ENCODE measurements at places on chromosomes 2 and 18. TPM values are rescaled to one million over a fixed set of nuclear protein-coding genes. Genes with fewer than 3 reads are reported as not detected.

The SNED1 gene
- total RNA-seq = 0.11 TPM

The GNAL gene
- total RNA-seq = 18.8 TPM

The PID1 gene
- 0.95 TPM for total RNA-seq

The YWHAQ gene
- total RNA-seq = 253 TPM

The MEIS1 gene
- 6.4 TPM for total RNA-seq

The CD8B2 gene
- not detected for total RNA-seq

The TOGARAM2 gene
- total RNA-seq = not detected

The TBR1 gene
- not detected for total RNA-seq

The DRC1 gene
- total RNA-seq = not detected

The KCNE4 gene
- total RNA-seq = 12.1 TPM

DNA sequence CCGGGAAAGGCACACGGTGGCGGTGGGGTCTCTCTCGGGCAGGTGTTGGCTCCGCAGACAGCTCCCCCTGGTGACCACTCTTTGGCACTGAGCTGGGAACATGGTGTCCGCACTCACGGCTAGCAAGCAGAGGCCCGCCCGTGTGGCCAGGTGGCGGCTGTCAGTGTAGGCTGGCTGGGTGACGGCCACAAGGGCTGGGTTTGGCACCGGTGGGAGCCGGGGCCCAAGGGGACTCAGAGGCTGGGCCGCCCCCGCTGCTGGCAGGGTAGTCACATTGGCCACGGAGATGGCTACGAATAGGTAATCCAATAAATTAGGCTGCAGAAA lies 1071.7 kb downstream of the RPIA start:
- peak; percentile 51 for DNase-seq

DNA sequence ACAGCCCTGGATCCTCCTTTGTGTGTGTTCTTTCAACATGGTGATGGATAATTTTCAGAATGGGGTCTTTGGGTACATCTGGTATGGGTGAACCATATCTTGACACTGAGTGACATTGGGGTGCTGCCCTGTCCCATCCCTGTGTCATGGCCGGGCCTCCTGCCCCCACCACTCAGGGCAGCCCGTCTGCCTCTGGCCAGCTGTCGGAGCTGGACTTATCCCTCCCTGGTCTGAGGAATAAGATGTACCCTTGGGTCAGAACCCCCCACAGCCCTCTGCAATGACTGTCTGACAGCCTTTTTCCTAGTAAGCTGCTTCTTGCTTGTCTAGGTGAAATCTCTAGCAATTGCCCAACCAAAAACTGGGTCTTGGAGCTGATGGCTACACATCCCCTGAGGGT lies 142.9 kb downstream of the SH3RF3 start:
- no peak for DNase-seq

DNA sequence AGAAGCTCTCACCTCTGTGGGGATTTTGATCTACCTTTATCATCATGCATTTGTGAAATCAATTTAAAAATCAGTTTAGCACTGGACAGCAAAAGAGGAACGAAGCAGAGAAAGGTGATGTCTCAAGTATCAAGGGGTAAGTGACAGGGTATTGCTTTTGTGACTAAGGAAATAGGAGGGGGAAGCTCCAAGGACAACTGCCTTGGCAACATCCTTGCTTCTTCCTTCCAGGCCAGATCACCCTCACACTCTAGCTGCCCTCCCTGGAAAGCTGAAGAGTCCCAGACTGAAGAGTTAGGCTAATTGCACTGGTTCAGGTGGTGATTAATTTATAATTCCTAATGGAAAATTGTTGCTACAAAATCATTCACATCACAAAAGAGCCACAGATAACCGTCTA lies 859.1 kb upstream of the ACVR2A start:
- DNase-seq = no peak

- DNase-seq = no peak
These were observed 30.7 kb upstream of the FOXI3 start for GRCh38 chr2:88483200-88483599.

DNA sequence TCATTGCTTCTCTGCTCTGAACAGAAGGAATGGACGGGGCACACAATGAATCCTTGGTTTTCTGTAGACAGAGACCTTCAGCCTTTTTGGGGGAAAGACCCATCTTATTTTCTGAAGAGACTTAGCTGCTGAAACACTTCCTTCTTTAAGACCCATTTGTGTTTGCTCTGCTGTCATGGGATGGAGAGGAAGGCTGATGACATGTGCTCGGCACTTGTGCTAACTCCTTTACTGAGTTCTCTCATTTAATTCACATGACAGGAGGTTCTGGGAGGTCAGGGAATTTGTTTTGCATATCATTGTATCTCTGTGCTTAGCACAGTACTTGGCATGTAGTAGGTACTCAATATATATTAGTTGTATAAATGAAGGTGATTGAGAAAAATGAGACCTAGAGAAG lies 39.0 kb downstream of the OXER1 start:
- DNase-seq = no peak

GRCh38 chr2:157439824-157440186 lies 4.1 kb downstream of the CYTIP start:
- no peak for DNase-seq

- DNase-seq = no peak
These were observed 650 bp downstream of the CCBE1 start for GRCh38 chr18:59696311-59697235.

DNA sequence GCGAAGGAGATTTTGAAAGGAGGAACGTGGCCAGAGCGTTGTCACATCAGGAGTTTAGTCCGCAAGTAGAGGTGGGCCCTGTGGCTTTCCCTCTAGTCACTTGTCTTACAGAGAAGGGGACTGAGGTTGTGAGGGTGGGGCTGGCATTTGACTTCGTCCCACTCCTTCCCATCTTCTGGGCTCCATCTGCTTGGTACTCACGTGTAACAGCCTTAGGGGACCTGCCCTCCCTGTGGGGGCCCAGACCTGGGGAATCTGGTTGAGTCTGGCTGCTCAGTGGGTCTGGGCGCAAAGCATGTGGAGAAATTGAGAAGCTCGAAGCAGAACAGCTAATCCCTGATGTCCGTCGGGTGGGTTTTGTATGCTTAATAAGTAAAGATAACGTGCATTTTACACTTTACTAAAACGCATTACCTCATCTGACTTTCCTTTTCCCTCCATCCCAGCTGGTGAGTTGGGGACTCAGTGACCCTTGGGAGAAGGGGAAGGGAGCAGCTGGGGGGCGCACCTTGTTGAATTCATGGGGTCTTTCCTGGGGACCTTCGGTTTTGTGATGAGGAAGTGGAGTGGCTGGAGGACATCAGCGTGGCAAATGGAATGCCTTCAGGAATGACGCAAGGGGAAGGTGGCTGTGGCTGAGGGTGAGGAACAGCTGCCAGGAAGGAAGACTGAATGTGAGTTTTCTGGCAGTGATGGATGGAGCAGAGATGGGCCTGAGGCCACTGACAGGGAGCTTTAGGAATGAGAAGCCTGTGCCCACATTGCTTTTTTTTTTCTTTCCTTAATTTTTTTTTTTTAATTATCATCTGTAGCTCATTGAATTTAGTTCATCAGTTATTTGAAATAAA lies 44.8 kb downstream of the ASAP2 start:
- peak; percentile 70 for DNase-seq

- DNase-seq = no peak
These were observed 104.7 kb upstream of the PKDCC start for GRCh38 chr2:41943159-41943558.

DNA sequence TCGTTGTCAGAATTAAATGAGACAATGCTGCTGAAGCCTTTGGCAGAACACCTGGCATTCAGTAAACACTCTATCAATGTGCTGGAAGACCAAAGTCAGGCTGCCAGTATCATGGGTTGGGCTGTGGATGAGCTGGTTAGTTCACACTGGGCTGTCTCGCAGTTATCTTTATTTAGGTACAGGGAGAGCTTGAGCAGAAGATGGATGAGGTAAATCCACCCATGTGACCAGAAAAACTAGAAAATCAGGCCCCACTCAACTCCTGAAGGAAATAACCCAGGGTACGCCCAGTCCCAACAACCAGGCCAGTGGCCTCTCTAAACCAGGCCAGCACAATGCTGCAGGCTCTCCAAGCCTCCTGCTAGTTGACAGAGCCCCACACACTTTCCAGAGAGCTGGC lies 330.3 kb downstream of the TNS1 start:
- DNase-seq = no peak

DNA sequence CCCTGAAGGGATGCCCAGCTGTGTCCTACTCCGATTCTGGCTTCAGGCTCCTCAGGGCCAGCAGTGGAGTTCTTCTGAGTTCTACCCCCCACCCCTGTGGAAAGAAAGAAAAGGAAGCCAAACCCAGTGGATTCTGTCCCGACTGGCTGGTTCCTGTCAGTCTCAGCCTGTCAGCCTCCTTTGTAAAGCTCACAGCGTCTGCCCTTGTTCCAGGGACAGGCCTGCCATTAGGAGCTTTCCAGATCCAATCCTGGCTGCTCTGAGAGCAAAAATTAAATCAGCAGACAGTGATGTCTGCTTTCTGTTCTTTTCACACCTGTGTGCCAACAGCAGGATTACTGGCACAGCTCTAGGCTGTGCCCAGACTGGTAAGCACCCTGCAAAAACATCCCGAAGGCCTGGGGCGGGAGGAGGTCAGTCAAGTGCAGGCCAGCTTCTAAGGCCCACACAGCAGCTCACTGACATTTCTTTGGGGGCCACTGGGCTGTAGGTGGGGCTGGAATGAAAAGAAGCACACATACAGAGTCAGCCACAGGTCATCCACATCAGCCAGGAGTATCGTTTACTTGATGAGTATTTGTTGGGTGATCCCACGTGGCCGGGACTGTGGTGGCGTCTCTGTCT lies 69.1 kb downstream of the EHD3 start:
- DNase-seq = no peak

- DNase-seq = no peak
These were observed 358.9 kb upstream of the ETAA1 start for GRCh38 chr2:67038195-67038594.

DNA sequence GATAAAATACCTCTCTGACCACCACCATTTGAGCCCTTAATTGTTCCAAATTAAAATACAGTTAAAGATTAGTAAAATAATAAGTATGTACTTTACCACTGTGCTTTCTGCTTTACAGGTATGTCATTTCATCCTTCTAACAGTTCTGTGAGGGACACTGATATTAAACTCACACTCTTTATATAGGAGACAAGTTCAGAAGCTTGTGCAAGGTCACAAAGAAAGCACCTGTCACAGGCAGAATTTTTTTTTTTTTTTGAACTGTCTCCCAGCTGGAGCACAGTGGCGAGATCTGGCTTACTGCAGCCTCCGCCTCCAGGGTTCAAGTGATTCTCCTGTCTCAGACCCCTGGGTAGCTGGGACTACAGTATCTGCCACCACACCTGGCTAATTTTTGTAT lies 21.6 kb upstream of the GPR75 start:
- no peak for DNase-seq

- no peak for DNase-seq
These were observed 92.3 kb downstream of the KLF7 start for GRCh38 chr2:207073412-207073800.

DNA sequence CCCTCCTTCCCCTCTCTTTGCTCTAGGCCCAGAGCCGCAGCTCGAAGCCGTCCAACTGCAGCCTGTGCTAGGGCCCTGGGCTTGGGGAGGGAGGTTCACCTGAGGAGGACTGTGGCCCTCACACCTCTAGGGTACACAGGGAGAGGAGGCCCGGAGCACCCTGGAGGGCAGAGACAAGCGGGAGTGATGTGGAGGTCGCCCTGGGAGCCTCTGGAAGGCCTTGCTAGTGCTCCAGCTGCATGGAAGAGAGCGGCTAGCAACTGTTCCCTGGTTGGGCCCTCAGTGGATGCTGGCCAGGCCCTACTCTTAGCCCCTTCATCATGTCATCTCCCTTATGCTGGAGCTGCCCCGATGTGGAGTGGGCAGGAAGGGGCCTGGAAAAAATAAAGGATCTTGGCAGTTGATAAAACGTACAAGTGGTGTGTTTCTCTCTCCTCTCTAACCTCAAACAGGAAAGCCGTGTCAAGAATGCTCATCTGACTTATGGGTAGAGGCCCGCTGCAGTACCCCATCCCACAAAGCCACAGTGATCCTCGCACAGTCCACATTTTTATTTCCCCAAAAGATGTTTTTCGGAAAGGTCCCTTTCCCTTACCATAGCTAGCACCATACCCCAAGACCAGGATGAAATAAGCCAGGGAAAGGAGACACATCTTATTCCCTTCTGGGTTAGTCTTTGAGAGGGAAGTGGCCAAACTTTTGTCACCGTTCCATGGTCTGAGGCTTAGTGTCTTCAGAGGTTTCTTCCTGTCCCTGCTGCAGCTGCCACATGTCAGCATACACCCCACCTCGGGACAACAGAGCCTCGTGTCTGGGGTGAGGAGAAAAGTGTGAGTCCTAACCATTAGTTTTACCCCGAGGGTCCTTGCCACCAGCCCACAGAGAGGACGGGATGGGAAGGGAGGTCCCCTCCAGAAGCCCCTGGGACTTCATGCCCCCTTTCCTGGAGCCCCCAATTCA lies 2.9 kb downstream of the ZFAND2B start:
- no peak for DNase-seq

DNA sequence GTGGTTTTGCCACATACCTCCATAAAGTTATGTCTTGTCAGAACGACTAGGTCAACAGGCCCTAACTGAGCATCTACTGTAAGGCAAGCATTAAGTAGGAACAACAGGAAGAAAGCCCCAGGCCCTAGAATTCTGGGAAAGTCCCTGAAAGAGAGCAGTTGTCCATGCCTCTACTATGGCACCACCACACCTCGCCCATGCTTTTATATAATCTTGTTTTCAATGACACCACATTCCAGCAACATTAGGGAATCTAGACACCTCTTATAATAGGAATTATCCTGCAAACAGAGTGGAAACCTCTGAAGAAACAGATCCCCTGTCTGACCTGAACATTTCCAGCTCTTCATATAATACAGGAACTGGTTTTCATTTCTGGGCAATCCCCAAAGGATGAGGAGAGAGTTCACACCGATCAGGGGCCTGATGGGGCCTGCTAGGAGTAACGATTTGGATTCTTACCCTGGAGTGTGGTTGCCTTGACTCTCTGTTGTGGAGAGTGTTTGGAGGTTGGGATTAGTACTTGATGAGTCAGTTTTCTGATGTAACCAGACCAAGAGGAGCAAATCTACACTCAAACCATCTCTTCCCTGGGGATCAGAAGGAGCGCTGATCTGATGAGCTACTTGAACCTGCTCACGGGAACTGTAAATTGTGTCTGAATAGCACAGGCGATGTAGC lies 31.9 kb upstream of the CEP68 start:
- DNase-seq = peak; percentile 70

GRCh38 chr2:199646439-199646838 lies 188.7 kb upstream of the SATB2 start:
- no peak for DNase-seq

DNA sequence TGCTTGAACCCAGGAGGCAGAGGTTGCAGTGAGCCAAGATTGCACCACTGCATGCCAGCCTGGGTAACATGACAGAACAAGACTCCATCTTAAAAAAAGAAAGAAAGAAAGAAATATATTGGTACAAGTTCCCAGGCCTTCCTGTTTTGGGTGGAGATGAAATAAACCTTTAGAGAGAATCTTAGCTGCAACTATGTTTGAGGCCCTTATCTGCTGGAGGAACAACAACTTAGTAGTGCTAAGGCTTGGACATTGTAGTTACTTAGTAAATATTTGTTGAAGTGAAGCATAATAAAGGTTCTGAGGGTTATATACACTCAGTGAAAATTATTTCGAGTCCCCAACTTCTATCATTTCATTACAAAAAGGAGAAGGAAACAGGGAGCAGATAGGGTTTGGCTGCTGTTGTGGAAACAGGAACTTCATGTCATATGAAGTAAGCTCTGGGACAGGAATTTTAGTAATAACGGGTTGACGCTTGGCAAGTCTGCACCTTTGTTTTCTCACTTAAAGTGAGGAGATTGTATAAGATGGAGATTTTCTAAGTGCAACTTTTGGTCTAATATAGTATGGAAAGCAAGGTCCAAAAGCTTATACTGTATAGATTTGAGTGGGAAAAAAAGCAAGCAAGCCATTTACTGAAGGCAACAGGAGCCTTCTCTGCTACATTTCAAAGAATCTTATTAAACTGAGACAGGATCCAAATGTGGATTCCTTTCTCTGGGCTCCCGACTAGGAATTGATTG lies 40.0 kb upstream of the AGPS start:
- no peak for DNase-seq

All from SK-MEL-5 (cell line).